ENCODE measurements at places on chromosomes 11 and 22. TPM values are rescaled to one million over a fixed set of nuclear protein-coding genes. Genes with fewer than 3 reads are reported as not detected.

- DNase-seq: peak; percentile 6
Measured at GRCh38 chr11:1515082-1516060, 28.8 kb upstream of the MOB2 start.

GRCh38 chr11:16016468-16016829 lies 339.9 kb downstream of the SOX6 start:
- no peak for DNase-seq

GRCh38 chr22:50314455-50315288 lies 7.2 kb upstream of the PLXNB2 start:
- no peak for DNase-seq

Gene RFPL3
- total RNA-seq: not detected

Gene CARD18
- not detected for total RNA-seq

- DNase-seq: no peak
Measured at GRCh38 chr22:41564563-41564962, 3.8 kb downstream of the CSDC2 start.

Gene MYBPC3
- total RNA-seq: 0.25 TPM

GRCh38 chr11:6771926-6772893 lies at the start of gene OR2AG2:
Gene OR2AG2 (minus strand): TSS chr11:6771976. CDS start chr11:6768957, 3,019 bp downstream.
- no peak for DNase-seq

Gene EFEMP2
- total RNA-seq: 8.4 TPM

DNA sequence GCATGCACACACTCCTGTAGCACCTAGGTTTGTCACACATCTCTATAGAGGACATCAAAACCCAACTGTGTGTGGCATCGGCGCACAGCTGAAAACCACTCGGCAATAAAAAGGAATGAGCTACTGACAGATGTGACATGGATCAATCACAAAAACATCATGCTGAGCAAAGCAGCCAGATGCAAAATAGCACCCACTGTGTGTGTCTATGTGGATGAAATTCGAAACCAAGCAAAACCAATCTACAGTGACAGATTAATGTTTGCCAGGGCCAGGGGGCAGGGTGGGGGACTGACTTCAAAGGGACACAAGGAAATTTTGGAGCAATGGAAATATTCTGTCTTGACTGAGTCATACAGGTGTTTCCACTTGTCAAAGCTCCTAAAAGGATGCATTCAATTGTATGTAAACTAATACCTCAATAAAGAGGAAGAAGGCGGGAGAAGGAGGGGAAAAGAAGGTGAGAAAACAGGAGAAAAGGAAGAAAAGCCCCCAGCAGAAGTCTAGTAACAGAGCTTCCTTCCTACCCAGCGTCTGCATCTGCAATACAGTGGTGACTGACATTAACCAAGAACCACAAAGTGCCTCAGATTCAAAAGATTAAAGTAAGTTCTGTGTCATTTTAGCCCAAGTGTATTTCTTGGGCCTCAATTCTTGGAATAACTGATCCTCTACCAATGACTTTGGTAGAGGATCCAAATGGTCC lies 49.8 kb downstream of the PACSIN2 start:
- peak; percentile 86 for DNase-seq

GRCh38 chr22:50305923-50306566 lies 1.4 kb downstream of the PLXNB2 start:
- DNase-seq: peak; percentile 66

DNA sequence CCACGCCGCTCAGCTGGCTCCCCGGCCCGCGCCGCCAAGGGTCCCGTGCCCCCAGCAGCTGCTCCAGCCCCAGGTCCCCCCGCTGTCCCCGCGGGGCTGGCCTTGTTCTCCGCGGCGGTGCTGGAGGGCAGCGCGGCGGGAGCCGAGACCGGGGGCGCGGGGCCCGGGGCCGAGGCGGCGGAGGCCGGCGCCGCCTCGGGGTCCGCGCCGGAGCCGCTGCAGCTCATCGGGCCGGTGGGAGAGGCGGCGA lies 128 bp downstream of the TAF10 start:
- DNase-seq: no peak

- no peak for DNase-seq
Measured at GRCh38 chr11:114179234-114179941, 116.8 kb upstream of the NNMT start.

DNA sequence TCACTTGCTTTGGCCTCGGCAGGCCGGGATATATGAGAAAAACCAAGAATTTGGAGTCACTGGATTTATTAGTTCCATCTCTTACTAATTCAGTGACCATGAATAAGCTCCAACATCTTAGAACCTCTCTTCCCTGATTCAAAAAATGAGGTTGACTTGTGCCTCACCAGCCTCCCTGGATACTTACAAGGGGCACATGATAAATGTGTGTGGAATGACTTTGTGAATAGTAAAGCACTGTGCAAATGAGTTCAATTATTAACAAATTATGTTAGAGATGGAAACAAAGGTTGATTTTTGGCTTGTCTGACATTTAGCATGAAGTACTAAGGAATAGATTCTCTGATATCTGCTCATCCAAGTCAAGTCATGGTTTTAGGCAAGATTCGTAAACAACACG lies 104.1 kb downstream of the TRIM44 start:
- no peak for DNase-seq

- DNase-seq: no peak
Measured at GRCh38 chr11:62732830-62733229, 4.5 kb downstream of the TTC9C start.

DNA sequence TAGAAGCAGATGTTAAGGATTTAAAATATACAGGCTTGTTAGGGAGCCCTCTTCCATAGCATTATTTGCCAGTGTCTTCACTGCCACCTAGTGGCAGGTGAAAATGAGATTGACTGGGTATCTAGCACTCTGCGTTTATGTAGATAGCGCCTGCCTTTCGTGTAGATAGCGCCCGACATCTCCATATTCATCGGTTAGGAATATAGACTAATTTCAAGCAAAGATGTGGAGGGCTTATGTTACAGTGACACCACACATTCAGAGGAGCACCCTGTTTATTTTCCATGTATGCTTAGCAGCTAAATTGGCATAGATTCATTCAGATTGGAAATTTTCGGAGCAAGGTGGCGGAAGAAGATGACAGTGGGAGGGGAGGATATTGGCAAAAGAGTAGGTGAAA lies 72.0 kb downstream of the SLC5A12 start:
- DNase-seq: peak; percentile 3

Gene CWC15
- 47.6 TPM for total RNA-seq

All from HCT116 (cell line).